ENCODE measurements at places on chromosomes 13 and 19.

- DNase-seq, result no peak
Observed at GRCh38 chr19:16457954-16458331, 13.8 kb downstream of the EPS15L1 start.

DNA sequence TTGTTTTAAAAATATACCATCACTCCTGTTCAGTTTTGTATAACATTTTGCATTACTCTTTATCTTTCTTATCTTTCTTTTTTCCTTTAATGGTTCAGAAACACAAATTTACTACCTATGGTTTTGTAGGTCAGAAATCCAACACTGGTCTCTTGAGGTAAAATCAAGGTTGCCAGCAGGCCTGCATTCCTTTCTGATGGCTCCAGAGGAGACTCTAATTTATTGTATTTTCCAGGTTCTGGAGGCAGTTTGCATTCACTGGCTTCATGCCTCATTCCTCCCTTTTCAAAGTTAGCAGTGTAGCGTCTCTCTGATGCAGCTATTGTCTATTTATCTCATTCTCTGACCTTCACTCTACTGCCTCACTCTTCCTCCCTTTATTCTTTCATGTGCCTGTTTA is 767.4 kb downstream of the SLITRK6 start:
- no peak for DNase-seq

DNA sequence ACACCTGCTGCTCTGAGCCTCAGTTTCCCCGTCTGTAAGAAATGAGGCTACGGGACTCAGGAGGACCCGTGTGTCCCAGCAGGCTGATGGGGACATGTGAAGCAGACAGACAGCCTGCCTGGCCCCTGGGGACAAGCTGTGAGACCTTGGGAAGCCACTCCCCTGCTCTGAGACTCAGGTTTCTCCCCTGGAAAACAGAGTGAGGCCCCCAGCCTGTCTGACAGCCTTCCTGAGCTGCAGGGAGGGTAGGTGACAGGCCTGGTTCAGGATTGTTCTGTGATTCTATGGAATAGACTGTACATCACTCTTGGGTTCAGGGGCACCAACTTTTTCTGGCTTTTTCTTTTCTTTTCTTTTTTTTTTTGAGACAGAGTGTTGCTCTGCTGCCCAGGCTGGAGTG is 2.9 kb upstream of the NTF4 start:
- no peak for DNase-seq

GRCh38 chr19:10976131-10976892 is 15.5 kb downstream of the SMARCA4 start:
- DNase-seq, result no peak

DNA sequence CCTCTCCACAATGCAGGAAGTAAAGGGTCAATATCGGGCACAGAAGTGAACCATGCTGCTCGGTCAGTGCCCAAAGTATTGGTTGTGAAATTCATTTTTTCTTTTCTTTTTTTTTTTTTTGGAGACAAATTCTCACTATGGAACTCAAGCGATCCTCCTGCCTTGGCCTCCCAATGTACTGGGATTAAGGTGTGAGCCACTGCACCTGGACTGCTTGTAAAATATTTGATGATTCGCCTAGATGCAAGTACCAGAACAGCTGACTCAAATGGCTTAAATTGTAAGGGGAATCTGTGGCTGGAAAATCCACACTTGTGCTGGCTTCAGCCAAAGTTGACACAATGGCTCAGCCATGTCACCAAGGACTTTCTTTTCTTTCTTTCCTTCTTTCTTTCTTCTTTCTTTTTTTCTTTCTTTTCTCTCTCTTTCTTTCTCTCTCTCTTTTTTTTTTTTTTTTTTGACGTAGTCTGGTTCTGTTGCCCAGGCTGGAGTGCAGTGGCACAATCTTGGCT is 43.7 kb downstream of the NUMBL start:
- DNase-seq, result no peak

GRCh38 chr19:1522838-1523237 is 1.0 kb upstream of the PLK5 start:
- DNase-seq, result no peak

DNA sequence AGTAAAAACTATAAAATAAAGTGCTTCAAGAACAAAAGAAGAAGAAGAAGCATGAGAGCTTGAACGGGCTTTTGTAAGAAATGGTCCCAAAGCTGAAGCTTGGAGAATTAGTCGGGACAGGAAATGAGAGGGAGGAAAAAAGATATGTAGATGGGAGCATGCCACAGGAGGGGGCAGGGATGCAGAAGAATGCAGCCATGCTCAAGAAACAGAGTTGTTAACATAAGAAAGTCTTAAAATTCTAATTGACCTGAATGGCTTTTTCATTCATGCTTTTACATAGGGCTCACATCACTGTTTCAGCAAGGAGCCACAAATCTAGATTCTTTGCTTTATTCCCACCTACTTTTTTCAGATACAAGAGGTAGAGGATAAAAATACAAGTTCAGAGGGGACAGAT is 27.7 kb upstream of the NBEA start:
- DNase-seq, result no peak

GRCh38 chr19:48842789-48843162 is 6.5 kb upstream of the HSD17B14 start:
- DNase-seq, result peak; percentile 28

DNA sequence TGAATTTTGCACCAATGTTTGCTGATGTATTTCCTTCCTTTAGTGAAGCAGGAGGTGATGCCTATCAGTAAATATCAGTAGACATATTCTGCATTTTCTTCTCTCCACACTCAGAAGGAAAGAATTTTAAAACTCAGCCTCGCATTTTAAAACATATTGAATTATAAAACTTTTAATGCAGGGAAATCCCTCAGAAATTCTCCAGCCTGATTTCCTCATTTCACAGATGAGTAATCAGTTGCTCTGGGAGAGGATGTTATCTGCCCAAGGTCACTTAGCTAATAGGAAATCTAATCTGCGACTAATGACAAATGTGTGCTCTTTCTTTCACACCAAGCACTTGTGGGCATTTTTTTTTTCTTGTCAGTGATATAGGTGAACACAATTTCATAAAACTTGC is 320.6 kb downstream of the ITGBL1 start:
- no peak for DNase-seq

GRCh38 chr13:38898481-38898880 is 92.2 kb downstream of the STOML3 start:
- DNase-seq, result no peak
